SK-N-DZ (cell line): ENCODE measurements at places on chromosomes 3 and 15.
A peak's percentile ranks its signal among the peaks of the same experiment; 100 is the strongest.

GRCh38 chr3:195103623-195104022, 167.3 kb downstream of the XXYLT1 start:
- DNase-seq = no peak

DNA sequence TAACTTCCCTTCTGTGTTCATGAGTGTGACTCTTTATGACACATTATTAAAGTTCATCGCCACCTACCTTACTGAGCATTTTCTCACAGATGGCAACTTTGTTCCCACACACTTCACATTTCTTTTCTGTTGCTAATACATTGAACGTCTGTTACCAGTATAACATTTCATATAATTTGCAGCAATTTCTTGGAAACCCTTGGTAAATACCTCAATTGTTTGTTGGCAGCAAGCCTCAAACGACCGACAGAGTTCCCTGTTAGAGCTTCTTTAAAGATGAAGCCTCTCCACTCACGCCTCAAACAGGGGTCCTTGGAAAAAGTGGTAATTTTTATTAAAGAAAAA, 3.2 kb upstream of the CHSY1 start:
- no peak for DNase-seq

- DNase-seq = no peak
Measured at GRCh38 chr3:32194653-32195052, 43.8 kb upstream of the CMTM8 start.

GRCh38 chr3:55668359-55668758, 181.3 kb upstream of the WNT5A start:
- DNase-seq = no peak

DNA sequence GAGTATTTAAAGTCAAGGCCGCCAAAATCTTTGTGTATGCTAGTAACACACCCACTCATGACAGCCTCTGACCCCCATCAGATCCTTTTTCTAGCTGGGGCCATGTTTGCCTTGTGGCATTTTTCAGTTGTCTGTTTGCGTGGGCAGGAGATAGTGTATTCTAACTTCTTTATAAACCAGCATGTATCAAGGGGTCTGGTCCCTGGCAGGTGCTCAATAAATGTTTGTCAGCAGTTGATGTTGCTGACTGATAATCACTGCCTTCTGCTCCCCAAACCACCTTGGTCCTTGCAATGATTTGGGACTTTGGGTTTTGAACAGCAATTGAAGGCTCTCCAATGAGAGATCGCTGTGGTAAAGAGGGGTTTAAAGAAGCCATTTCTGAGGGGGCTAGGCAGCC, 19.2 kb downstream of the RARB start:
- no peak for DNase-seq

DNA sequence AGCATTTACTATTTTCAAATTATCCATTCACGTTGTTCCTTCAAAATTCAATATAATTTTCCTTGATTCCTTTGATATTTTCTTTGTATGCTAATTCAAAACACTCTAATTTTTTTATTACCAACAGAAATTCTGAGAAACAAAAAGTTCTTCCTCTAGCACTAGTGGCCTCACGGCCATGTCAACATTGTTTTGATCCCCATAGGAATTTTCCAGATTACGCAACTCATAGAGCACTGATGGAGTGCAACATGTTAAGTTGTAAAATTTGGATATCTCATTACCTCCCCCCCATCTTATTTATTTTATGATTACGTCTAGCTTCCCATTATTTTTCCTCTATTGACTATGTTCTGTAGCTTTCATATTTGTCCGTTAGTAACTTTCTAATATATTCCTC, 745.3 kb downstream of the TUSC7 start:
- DNase-seq = no peak

GRCh38 chr3:22981166-22981565, 222.0 kb upstream of the UBE2E2 start:
- DNase-seq = no peak

DNA sequence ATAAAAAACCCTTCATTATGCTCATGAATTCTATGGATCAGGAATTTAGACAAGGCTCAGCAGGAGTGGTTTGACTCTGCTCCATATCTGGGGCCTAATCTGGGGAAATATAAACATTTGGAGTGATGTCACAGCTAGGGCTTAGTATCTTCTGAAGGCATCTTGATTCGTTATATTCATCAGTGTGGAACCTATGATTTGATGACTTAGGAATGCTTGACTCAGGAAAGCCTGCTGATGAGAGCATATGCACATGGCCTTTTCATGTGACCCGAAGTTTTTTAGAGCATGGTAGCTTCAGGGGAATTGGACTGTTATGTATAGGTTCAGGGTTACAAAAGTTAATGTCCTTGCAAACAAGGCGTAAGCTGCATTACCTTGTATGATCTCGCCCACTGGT, 184.9 kb upstream of the LRRC3B start:
- no peak for DNase-seq

DNA sequence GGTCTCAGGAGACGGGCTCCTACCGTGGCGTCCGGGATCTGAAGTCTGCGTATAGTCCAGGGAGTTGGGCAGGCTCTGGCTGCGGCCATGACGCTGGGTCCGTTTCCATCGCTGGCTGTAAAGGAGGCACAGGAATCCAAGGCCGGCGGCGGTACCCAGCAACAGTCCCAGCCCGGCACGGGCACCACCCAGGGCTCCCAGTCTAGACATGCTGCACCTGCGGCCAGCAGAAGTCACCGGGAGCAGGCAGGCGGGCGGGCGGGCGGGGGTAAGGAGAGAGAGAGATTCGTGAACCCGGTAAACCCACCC, 526 bp downstream of the RMDN3 start:
- no peak for DNase-seq

GRCh38 chr3:176526225-176526624, 671.1 kb downstream of the TBL1XR1 start:
- DNase-seq = no peak

DNA sequence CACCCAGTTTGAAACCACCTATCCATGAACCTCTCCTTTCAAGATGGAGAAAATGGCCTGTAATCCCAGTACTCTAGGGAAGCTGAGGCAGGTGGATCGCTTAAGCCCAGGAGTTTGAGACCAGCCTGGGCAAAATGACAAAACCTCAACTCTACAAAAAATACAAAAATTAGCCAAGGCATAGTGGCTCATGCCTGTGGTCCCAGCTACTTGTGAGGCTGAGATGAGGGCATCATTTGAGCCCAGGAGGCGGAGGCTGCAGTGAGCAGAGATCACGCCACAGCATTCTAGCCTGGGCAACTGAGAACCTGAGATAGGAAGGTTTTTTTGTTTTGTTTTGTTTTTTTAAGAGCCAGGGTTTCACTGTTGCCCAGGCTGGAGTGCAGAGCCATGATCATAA, 5.4 kb downstream of the TKT start:
- DNase-seq = no peak

GRCh38 chr3:64741341-64741740, 53.5 kb upstream of the ADAMTS9 start:
- no peak for DNase-seq

DNA sequence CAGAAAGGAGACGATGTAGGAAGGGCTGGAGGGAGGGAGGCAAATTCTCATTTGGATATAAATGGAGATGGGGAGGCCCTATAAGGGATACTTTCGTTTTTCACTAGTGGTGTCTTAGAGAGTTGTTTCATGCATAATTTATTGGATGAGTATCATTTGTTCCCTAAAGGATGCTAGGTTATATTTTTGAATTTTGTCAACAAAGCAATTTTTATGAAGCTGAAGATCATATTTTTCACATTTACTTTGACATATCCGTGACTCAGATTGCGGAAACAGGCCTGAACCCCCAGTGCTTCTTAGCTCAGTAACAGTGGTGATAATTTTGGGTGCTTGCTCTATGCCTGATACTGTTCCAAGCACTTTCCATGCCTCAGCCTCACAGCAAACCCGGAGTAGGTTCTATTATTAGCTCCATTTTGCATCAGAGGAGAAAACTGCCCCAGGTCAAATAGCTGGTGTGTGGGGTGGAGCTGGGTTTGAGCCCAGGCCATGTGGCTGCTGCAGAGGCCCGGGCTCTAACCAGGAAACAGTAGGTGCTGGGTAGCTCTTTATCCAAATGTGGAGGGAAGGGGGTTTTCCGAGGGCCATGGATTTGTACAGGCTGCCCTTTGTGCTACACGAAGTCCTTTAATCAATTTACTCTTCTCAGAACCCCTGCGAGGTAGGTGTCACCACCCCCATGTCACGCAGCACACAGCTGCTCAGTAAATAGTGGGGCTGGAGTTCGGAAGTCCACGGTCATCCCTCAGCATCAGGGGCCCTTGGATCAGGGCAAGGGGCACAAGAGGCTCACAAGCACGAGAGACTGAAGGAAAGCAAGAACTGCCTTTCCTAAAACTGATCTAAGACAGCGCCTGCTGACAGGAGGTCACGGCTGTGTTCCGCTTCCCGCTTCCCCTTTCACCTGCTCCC, 99.1 kb downstream of the SLC49A4 start:
- DNase-seq = no peak

DNA sequence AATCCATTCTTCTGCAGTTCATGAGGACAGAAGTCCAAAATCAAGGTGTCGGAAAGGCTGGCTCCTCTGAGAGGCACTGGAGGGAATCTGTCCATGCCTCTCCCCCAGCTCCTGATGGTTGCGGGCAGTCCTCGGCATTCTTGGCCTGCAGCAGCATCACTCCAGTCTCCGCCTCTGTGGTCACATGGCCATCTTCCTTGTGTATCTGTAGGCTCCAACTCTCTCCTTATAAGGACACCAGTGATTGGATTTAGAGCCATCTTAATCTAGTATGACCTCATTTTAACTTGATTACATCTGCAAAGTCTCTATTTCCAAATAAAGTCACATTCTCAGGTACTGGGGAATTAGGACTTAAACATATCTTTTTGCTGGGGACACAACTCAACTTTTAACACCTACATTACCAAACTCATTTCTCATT, 56.0 kb upstream of the FLNB start:
- DNase-seq = peak; percentile 95

DNA sequence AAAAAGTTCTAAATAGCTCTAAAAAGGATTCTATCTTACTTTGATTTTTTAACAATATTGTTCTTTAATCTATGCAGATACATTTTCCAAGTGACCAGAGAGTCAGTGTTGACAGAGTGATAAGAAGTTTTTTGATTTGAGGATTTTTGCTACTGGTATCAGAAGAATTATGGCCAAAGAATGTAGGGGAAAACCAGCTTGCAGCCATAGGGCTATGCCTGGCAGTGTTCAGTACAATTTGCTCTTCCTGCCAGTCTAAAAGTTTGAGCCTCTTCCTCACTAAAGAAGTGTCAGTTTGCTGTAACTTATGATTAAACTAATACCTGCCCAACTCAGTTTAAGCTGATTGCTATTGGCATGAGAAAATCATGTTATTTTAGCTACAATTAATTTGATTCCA, 35.3 kb upstream of the FSIP1 start:
- no peak for DNase-seq

DNA sequence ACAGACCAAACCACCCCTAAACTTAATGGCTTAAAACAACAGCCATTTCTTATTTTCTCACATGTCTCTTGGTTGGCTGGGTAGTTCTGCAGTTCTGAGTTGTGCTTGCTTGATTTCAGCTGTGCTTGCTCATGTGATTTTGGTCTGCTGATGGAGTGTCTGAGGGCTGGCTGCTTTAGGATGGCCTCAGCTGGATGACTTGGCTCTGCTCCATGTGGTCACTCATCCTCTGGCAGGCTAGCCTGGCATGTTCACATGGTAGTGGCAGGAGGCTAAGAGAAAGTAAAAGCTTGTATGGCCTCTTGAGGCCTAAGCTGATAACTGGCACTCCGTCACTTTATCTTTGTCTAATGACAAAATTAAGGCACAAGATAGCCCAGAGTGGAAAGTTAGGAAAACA, 4.1 kb downstream of the SV2B start:
- DNase-seq = no peak

GRCh38 chr3:147701195-147701594, 292.0 kb downstream of the ZIC1 start:
- DNase-seq = no peak

DNA sequence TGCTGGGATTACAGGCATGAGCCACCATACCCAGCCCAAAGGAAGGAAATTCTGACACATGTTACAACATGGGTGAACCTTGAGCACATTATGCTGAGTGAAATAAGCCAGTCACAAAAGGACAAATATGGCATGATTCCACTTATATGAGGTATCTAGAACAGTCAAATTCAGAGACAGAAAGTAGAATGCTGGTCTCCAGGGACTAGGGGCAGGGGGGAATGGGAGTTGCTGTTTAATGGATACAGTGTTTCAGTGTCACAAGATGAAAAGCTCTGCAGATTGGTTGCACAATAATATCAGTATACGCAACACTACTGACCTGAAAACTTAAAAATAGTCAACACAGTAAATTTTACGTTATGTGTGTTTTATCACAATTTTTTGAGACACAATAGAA, 4.1 kb downstream of the SPATA12 start:
- no peak for DNase-seq

DNA sequence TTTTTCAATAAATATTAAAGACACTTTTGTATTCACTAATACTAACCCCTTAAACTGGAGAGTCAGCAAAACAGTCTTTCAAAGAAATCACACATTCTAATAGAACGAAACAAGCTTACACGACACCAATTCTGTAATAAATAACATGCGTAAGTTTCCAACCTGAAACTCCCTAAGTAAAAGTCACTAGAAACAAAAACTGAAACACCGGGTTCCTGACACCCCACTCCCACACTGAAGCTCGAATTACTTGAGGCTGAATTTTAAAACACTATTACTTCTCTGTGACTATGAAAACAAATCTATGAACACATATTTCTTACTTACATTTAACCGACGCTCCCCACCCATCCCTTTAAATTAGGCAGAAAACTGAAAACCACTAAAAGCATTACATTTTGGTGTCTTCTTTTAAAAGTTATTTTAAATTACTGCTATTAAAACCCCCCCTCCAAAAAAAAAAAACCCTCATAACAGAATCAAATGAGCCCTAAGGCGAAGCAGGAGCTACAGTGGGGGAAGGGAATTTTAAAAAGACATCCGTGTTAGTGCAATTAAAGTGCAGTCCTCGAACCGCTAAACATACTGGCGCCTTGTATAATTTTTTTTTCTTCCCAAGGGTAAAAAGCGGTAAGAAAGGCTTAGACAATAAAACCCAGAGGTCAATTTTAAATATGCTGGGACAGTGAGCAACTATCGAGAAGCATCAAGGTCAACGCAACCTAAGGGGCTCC, 878 bp downstream of the SPPL2A start:
- no peak for DNase-seq

GRCh38 chr3:52174896-52175295, 20.7 kb upstream of the POC1A start:
- DNase-seq = no peak

- DNase-seq = no peak
Measured at GRCh38 chr3:198028718-198029117, 68.7 kb downstream of the LMLN start.

- DNase-seq = no peak
Measured at GRCh38 chr15:94174399-94174802, 57.0 kb upstream of the MCTP2 start.

- no peak for DNase-seq
Measured at GRCh38 chr15:45113380-45113990, 487 bp downstream of the DUOX2 start.
